ENCODE measurements at places on chromosomes 6 and 20.
A peak's percentile ranks its signal among the peaks of the same experiment; 100 is the strongest.

DNA sequence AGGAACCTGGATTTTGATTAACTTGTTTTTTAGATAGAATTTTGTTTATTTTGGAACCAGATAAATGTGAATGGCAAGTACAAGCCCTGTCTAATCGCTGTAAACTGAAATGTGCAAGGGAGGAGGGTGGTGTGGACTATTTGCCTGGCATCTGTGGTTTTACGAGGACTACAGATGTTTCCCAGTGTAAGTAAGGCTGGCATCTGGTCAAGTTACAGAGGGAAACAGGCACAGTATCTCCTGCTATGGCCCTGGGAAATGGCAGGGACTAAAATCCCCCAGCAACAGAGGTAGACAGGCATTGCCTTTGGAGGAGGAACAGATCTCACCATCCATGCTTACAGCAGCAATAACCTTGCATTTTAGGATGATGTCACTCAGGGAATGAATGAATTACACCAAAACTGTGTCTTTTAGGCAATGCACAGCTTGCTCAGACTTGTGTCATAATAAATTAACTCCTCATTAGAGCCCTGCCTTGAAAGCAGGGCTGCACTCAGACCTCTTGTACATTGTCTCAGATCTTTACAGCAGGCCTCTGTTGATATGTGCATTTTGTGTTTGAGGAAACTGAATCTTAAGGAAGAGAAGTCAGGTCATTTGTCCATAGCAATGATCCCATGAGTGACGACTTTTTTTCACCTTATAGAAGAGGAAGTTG, 96.2 kb downstream of the TCP11 start:
- DNase-seq = no peak

- DNase-seq = no peak
Measured at GRCh38 chr20:24241466-24241865, 228.0 kb upstream of the SYNDIG1 start.

GRCh38 chr6:137910424-137910834, 43.4 kb downstream of the TNFAIP3 start:
- DNase-seq = no peak

- no peak for DNase-seq
Measured at GRCh38 chr6:37288247-37288646, 30.3 kb upstream of the TMEM217 start.

GRCh38 chr6:130815200-130816071, 11.8 kb upstream of the SMLR1 start:
- no peak for DNase-seq

DNA sequence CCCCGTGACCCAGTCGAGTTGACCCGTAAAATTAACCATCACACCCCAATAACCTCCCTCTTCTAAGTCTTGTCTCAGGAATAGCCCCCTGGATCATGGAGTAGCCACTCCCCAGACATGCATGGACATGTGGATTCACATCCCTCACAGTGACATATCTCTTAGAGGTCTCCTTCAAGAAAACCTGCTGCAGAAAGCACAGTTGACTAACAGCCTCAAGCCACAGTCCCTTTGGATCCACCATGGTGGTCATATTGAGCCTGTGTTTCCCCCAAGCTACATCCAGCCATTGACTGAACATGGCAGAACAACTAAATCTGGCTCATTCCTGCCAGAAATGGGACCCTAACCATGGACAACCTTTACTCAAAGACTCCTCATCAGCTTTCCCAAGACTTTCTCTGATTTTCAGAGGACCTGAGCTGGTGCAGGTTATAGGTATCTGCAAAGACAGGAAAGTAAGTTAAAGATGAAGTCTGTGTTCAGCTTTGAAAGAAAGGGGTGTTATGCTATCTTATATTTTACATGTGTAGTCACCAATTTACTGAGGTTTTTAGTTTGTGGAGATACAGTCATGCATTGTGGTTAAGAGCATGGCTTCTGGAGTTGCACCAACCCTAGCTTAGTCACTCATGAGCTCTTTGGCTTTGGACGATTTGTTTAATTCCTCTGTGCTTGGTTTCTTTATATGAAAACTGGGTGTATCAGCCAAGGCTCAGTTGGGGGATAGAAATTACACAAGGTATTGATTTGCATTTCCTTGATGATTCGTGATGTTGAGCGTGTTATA, 219.1 kb downstream of the MYLK4 start:
- no peak for DNase-seq

DNA sequence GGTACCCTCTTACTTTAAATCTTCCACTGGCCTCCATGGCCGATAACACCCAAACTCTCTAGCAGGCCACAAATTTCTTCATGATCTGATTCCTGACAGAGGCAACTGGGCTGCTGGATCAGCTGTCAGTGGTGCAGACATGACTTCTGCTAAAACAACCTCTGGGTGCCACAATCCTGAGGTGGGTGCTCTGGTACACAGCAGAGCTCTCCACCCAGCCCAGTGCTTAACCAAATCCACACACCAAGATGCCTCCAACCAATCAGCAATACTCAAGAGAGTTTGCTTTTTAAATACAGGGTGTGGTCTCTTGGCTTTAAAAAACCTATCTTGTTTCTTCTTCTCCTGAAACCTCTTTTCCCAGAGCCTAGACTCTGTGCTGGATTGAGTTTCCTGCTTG, 126.6 kb upstream of the SPACA1 start:
- no peak for DNase-seq

GRCh38 chr6:71933881-71934280, 47.5 kb downstream of the RIMS1 start:
- no peak for DNase-seq

GRCh38 chr6:107599043-107599442, 109.1 kb downstream of the SOBP start:
- no peak for DNase-seq

GRCh38 chr6:26552640-26553188, 14.5 kb downstream of the HMGN4 start:
- DNase-seq = no peak

DNA sequence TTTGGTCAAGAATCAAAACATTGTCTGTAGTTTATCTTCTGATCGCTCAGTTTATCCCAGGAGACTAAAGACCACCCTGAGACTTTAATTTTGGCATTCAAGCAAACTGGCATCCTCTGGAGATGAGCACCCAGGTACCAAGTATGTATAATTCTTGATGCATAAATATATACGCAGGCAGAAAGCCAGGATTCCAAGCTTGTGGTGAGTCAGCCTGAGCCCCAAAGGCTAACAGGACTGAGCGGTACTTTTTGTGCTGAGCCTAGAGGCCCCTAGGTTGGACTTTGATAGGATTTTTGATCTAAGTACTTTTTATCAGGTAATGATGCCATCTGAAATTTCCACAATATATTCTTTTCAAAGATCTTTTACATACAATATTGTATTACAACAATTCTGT, 301.3 kb downstream of the TFAP2B start:
- no peak for DNase-seq

DNA sequence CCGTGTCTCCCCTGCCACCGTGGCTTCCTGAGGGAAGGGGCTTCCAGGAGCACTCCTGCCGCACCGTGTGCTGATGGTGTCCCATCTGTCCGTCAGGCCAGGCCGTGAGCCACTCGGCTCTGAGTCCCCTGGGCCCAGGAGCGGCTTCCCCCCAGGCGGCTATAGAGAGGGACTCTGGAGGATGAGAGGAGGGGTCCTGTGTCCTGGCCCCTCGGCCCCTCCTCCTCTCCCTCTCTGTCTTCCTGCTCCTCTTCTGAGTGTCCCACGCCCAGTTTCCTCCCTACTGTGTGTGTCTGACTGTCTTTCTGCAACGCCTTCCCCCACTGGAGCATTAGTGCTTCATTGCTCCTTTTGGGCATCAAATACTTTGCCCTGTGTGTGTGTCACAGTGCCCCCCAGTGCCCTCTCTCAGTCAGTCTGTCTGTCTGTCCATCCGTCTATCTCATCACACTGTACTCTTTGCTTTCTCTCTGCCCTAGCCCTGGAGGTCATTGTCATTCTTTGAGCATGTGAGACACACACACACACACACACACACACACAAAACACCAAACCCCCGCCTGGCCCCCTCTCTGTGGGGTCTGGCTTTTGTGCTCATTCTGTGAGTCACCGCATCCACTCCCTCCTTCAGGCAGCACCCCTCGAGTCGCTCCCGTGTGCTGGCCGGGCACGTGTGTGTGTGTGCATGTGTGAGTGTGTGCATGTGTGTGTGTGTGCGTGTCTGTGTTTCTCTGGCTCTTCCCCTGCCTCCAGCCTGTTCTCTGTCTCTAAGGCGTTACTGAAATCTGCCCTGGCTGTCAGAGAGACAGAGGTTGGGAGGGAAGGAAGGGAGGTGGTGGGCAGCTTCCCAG, 71.9 kb downstream of the SRC start:
- no peak for DNase-seq

GRCh38 chr6:37210313-37210968, 40.5 kb downstream of the PIM1 start:
- DNase-seq = no peak

- DNase-seq = peak; percentile 39
Measured at GRCh38 chr6:31403283-31404060, at the start of gene MICA. MICA (plus strand) TSS chr6:31403595; CDS start chr6:31403633, 38 bp downstream.

DNA sequence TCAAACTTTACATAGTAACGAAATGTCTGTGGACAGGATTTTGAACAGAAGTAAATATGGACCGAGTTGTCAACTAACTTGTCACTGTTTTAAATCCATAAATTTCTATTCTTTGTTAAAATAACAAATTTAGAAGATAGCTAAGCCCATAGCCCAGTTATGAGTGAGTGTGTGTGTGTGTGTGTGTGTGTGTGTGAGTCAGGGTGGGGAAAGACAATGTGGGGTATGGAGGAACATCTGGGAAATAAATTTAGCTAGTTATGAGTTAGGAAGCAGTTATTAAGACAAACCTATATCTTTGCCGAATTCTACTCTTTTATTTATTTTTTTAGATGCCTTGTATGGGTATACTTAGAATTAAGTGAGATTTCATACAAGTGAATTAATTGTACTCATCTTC, 9.0 kb downstream of the TPBG start:
- no peak for DNase-seq

DNA sequence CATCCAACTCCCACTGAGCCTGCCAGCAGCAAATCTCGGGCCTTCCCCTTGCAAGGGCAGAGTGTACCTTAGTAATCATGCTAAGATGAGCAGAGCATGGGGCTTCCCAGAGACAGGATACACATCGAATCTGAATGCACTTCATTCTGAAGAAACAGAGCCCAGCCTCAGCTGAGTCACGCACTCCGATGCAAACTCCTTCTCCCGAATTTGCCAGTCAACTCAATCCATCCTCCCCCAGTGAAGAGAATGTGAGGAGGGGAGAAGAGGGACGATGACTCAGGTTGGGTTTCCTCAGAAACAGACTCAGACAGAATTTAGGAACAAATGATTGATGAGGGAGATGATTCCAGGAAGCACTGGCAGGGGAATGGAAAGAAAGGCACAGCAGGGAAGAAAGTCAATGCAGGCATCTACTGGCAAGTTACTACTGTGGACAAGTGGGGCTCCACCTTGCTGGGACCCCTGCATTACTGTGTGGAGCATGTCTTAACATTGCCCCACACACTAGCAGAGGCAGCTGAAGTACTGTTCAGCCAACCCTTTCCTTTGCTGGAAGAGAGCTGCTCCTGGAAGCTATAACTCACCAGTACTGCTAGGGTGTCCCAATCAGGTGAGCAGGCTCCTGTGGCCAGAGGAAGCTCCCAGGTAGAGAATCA, 251.6 kb downstream of the ADGB start:
- DNase-seq = no peak

DNA sequence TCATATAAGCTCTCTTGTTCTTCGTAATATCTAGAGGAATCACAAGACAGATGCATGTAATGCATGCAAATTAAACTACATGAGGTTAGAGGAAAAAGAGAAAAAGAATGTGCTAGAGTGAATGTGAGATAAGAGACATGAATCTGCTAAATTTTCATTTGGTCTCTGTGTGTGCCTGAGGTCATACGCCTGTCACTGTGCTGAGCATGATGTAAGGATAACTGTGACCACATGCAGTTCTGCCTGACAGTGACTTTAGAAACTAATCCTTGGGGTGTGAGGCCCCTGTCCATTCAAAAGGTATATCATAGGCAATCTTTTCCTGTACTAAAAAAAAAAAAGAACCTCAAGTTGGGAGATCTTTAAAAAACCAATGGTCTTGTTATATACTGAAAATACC, 70.6 kb downstream of the SHPRH start:
- no peak for DNase-seq

- no peak for DNase-seq
Measured at GRCh38 chr6:11952316-11952715, 59.8 kb upstream of the HIVEP1 start.

GRCh38 chr6:169965239-169965638, 213.8 kb downstream of the ERMARD start:
- DNase-seq = no peak

DNA sequence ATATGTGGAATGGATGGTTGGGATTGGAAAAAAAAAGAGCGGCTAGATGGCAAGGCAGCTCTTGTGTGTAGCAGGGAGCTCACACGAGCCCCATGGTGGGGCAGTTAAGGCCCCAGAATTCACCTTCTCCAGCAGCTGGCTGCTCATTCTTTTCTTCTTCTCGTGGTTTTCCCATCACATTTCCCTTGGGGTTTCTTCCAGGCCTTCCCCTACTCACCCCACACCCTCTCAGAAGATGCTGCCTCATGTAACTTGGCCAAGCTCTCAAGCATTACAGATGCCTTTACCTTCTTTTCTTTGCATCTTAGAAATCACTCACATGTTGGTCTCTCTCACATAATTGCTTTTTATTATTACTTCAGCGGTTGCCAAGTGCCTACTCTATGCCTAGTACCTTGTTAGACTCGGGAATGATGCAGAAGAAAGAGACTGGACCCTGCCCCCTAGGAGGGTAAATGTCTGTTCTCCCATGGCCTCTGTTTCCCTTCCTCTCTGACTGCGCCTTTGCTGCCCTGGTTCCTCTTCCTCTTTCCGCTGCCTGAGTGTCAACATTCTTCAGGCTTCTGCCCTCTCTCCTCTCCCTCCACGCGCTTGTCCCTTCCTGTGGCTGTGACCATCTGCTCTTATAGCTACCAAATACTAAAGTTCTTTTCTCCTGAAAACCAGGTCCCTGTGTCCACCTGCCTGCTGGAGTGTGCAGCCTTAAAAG, 28.6 kb downstream of the PPARD start:
- DNase-seq = no peak

GRCh38 chr6:87661016-87661415, 41.0 kb downstream of the AKIRIN2 start:
- DNase-seq = no peak

DNA sequence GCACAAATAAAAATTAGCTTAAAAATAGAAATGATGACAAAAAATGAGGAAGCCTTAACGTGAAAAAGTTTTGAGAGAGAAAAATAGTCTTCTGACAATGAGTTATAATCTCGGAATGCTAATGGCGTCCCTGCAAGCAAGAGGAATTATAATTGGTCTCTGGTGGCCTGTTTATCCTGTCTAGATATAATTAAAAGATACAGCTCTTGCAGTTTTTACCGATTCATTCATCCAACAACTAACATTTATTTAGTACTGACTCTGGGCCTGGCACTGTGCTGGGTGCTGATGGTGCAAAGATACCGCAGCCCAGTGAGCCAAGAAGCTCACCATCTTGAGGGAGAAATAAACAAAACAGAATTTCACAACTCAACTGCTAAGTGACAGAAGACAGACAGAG, 31.6 kb upstream of the ANKRD60 start:
- no peak for DNase-seq

Measured in esophagus squamous epithelium (tissue), 5 donors.